ENCODE measurements at places on chromosomes 12 and 14.

GRCh38 chr12:40903040-40903439 lies 210.8 kb downstream of the CNTN1 start:
- no peak for DNase-seq

- DNase-seq: peak; percentile 70
Observed at GRCh38 chr12:120015313-120015712, 26.3 kb downstream of the BICDL1 start.

- no peak for DNase-seq
Observed at GRCh38 chr14:53236708-53237107, 83.6 kb upstream of the DDHD1 start.

DNA sequence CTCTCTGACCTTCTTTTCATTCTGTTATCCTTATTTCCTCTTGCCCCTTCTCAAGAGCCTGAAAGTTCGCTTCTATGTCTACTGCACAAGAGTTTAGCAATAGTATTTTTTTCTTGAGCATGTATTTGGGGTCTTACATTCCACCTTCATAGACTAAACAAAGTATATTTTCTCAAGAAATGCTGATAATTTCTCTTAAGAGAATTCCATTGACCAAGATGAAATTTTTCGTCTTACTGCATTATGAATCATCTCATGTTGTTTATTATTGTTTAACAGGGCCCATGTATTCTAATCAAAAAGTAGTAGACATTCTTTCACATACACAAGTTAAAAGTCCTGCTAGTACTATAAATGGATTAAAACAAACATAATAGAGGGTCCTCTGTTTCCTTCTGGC lies 219.3 kb downstream of the C12orf50 start:
- DNase-seq: no peak

GRCh38 chr12:122753319-122753650 lies 661 bp downstream of the DENR start:
- no peak for DNase-seq

DNA sequence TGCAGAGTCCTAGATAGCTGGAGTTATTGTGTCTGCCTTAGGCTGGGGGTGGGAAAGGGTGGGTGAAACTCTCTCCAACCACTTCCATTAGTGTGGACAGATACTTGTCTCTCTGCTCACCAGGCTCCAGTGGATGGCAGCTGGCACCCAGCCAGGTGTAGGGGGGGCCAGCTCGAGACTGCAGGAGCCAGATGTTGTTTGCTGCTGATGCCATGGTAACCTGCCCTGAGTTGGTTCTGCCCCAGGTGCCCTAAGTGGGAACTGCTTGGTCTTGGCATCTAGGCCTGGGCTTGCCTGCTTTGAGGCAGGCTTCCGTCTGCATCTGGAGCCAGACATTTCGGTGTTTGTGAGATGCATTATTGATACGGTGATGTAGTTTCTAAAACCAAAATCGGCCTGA lies 82.2 kb downstream of the ADCK1 start:
- DNase-seq: no peak

- DNase-seq: no peak
Observed at GRCh38 chr14:99806836-99807235, 13.6 kb downstream of the EML1 start.

- DNase-seq: no peak
Observed at GRCh38 chr12:28710882-28711281, 438.2 kb upstream of the FAR2 start.

- DNase-seq: no peak
Observed at GRCh38 chr14:36755756-36756155, 94.1 kb downstream of the PAX9 start.

- no peak for DNase-seq
Observed at GRCh38 chr12:88413646-88414045, 166.6 kb downstream of the KITLG start.

DNA sequence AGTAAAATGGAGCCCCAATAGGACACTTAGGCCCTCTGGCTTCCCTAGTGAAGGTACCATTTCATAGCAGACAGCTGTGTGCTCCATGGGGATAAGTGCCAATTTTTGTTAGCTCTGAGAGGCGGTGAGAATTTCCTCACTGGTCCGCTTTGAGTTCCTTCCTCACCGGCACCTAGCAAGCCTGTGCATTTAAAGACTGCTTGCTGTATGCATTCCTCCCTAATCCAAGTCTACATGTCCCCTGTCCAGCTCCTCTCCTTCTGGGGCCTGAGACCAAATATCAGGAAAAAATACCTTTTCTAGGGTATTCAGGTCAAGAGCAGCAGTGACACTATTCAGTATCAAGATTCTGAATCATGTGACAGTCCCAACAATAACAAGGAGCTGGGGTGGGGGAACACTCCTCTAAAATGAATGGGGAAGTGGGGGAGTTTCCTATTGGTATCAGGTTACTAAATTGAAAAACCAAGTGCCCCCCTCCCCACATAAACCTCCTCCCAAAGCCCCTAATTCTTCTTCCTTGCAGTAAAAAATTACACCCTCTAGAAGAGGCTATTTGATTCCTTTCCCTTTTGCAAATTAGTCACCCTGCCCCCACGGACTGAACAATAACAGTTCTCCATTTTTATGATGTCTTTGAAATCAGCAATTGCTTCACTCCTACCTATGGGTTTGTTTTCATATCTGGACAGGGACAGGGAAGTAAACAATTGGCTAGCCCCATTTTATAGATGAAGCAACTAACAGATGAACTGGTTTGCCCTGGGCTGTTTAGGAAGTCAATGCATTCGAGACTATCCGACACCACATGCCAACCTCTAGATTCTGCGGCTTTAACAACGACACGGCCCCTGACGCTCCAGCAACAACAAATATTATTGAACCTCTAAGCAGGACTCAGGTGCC lies 28.9 kb downstream of the BCL11B start:
- no peak for DNase-seq

DNA sequence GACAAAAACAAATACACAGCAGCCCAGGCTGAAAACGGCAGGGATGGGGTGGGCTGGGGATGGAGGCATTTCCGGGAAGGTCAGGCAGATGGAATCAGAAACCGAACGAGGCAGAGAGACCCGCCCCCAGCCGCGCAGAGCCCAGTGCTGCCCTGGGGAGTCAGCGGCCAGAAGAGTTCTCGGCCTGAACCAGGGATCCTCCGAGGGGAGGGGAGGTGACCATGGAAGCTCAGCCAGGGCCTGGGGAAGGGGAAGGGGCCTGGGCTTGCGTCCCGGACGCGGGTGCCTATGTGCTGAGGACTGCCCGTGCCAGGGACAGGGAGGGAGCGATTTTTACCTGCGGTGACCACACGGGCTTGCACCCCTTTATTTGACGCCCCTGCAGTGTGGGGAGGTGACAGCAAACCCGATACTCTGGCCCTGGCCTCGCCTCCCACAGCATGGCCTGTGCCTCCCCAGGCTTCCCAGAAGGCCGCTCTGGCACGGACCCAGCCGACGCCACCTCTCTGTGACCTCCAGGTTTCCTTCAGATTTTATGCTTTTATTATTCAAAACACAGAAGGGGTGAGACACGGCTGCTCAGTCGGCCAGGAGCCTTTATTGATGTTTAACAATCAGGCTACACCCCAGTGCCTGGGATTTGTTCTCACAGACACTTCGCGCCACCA lies 7.7 kb downstream of the LRCOL1 start:
- no peak for DNase-seq

- no peak for DNase-seq
Observed at GRCh38 chr12:59500915-59501314, 94.9 kb upstream of the SLC16A7 start.

GRCh38 chr14:52391881-52392615 lies 77.9 kb downstream of the PTGER2 start:
- DNase-seq: no peak

DNA sequence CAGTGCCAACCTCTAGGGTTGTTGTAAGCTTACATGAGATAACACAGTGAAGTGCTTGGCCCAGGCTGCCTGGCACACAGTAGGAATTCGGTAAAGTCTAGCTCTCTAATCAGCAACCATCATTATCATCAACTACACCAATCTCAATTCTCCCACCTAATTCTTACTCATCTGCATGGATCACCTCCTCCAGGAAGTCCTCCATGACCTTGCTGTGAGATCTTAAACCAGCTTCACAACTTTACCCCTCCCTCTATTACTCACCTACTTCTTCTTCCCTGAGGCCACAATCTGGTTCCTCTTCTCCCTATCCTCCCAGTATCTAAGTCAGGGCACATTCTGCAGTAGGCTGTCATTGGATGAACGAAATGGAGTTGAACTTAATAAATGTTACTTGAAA lies 67.3 kb downstream of the GSC start:
- no peak for DNase-seq

- DNase-seq: no peak
Observed at GRCh38 chr14:79166171-79166570, 996.0 kb downstream of the NRXN3 start.

DNA sequence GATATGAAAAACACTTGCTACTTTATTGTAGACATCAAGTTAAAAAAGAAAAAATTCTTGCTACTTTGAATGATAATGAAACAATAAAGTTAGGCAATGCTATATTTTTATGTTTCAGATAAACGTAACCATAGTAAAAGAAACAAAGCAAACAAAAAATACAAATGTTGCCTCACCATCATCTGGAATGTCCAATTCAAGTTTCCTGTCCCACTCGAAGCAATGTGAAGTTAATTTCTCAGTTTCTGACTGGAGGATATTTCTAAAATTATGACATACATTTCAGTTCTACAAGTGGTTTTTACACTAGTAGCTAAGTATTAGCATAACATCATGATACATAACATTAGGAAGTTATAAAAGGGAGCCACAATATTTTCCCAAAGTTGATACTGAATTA lies 20.9 kb downstream of the DLGAP5 start:
- no peak for DNase-seq

DNA sequence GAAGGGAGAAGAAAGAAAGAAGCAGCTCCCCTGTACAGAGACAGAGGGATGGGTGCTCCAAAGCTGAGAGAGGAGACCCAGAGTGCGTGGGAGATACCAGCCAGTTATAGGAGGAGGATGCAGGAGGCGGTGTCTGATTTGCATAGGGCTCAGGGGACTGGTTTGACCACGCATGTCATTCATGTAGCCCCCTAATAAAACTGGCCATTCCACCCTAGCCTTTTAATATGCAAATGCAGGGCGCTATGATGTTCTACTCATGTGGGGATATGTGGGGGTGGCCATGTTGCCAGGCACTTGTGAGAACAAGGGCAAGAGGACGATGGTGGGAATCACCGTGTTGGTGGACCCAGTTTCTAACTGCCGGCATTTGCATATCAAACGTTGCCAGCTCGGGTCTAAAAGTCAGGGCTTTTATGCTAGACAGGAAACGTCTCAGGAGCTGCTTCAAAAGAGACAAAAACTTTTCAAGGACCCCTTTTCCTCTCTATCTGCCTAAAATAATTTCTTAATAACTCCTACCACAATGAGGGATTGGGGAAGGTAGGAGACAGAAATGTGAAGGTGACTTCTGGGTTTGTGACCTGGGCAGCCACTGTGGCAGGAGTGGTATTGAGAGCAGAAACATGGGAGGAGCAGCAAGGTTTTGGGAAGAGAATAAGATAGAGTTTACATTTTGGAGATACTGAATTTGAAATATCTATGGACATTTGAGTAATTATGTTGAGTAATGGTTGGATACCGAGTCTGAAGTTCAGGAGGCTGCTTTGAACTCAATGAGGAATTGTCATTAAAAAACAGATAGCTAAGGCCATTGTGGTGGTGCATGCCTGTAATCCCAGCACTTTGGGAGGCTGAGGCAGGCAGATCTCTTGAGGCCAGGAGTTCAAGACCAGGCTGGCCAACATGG lies 2.2 kb upstream of the ATXN3 start:
- DNase-seq: no peak

DNA sequence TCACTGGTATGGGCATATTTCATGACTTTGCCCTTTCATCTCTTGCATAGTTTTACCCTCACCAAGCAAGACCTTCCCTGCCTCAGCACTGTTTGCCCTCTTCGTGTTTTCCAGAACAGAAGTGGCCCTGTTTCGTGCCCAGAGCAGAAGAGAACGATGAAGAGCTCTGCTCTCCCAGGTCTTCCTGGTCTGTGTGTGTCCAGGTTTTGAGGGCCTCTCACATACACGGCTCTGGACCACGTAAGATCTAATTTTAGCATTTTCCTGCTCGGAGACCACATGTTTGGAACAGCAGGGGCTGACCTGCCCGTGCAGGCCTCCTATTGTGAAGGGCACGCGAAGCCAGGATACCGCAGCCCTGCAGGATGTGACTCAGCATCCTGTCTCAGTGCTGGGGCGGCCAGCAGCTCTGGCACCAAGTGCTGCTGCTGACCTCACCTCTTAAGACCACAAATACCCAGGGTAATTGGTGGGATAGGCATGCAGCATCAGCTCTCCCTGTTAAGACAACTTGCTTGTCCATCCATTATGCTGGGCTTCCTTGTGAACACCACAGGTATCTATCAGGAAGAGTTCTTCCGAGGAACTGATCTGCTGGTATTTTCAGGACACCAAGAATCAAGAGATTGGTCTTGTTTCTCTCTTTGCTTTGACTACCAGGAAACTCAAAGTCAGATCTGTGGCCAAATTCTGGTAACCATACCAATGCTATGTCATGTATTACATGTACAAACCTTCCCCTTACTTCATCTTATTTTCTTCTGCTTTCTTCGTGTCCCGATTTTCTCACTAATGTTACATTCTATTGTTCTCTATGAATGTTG lies 19.0 kb downstream of the SSH1 start:
- peak; percentile 69 for DNase-seq

DNA sequence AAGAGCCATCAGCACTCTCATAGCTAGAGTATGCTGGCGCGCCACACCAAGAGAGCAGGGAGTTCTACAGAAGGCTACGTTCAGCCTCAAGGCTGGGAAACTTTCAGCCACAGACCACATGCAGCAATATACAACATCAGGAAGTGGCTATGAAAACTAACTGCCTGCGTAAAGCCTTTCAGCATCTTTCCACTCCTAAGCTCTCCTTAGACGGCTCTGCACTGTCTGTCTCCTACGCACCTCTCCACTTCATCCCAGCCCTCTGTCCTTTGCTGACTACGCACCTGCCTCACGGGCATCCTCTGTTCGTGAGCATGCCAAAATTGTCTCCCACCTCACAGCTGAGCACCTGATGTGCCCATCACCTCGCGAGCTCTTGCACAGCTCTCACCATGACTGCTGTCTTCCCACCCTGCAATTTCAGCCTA lies 9.7 kb downstream of the MPHOSPH9 start:
- peak; percentile 49 for DNase-seq
